ENCODE measurements at places on chromosomes 3 and 15.

GRCh38 chr3:108130701-108131474 lies 40.1 kb upstream of the CD47 start:
- no peak for DNase-seq

GRCh38 chr15:82810061-82810889 lies 847 bp downstream of the WHAMM start:
- DNase-seq = peak; percentile 44

DNA sequence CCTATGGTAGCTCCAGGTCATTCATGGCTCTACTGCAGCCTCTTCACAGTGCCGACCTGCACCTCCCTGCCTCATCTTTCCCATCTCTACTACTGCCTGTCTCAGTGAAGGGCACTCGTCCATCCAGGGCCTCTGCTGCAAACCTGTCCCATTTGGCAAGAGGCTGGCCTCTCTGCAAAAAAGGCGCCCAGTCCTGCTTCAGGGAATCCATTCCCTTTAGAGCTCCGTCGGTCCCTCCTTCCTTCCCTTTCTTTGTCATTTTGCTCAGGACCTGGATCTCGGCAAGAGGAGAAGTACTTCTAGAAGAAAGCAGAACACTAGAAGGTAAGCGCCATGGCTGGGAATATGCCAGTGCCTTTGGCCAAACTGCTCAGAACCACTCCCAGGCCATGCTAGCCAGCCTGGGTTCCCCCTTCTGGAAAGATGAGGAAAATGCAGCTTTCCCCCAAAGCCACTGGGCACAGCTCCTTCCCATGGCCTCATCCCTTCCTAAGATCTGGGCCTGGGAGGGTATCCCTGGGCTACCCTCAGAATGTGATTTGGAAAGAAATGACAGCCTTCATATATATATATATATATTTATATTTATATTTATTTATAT lies 6.4 kb upstream of the ISL2 start:
- no peak for DNase-seq

GRCh38 chr3:160100610-160101009 lies 112.0 kb downstream of the IL12A start:
- no peak for DNase-seq

GRCh38 chr15:76200641-76201105 lies 110.6 kb downstream of the ETFA start:
- no peak for DNase-seq

- DNase-seq = no peak
Observed at GRCh38 chr3:127589600-127590281, 792 bp downstream of the TPRA1 start.

DNA sequence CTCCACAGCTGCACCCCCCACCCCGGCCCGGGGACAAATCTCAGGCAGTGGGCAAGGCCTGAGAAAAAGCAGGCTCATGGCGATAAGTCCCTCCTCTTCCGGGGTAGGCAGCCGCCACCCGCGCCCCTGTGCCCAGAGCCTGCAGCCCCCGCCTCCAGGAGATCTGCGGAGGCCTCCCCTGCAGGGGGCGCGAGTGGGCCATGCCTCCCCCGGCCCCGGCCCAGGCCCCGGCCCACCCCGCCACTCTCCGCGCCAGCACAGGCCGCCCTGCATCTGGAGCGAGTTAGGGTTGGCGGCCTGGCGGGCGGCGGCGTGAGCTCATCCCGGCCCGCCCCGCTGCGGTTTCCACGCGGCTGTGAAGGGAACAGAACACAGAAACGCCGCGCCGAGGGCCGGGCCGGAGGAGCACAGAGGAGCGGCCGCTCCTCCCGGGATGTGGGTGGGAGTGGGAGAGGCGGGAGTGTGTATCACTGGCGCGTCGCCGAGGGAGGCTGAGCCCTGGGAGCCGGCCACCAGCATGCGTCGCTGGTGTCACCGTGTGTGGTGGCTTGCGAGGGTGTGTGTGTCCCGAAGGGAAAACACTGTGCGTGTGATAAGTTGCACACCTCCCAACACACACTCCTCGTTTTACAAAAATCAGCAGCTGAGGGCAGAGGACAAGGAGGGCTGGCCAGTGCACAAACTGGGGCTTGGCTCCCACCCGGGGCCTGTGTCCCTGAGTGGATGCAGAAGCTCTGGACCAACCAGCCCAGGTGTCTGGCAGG lies 17.2 kb downstream of the MYL3 start:
- DNase-seq = peak; percentile 81

GRCh38 chr3:120182613-120183511 lies 88.6 kb upstream of the GSK3B start:
- DNase-seq = peak; percentile 10

- DNase-seq = no peak
Observed at GRCh38 chr3:130963878-130964277, 62.7 kb downstream of the ASTE1 start.

DNA sequence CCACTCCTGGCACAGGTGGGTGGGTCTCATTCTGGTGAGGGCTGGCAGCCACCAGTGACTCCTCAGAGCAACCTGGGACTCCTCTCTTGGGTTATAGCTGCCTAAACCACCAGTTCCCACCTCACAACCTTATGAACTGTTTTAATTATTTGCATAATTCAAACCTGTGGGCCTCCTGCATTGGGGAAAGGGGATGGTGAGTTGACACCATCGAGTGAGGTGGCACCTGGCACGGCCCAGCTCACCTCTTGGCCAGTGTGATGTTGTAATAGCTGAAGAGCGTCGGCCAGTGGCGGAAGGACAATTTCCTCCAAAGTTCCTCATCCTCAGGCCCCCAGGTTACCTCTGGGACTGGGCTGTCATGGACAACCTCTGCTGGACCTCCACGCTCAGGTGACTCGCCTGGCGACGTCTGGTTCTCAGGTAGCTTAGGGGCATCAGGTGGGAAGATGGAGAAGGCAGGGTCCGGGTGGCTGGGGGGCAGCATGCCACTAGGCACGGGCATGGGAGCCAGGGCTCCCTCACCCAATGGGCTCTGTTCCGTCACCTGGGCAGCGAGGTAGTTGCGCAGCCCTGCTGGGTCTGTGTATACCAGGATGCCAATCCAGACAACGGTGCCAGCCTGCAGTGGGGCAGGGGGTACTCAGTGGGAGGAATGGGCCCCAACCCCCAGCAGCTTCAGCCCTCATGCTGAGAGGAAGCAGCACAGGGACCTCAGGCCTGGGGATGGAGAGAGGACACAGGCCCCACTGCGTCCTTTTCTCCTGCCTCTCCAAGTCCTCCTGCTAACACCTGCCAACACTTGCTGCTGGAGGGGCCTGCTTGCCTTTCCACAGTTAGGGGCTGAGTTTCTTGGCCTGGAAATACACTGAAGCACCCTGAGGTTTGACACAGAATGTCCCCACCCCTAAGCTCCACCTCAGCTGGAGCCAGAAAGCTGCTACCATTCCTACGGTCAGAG lies 38.5 kb downstream of the PTPN23 start:
- DNase-seq = no peak

DNA sequence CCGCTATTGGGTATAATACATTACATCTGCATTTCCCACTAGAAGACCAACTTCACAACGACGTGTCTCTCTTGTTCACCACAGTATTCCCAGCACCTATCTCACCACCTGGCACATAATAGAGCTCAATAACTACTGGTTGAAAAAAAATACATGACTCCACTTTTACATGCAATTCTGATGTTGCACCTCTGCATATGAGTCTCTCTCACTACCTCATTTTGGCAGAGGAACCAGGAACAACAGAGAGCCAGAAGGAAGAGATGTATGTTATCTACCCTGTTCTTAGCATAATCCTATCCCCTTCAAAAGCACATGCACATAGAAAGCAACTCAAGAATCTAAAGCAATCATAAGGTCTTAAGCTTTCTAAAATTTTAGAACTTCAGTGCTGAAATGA lies 61.6 kb downstream of the SHQ1 start:
- no peak for DNase-seq

- DNase-seq = no peak
Observed at GRCh38 chr3:120452816-120453215, 2.0 kb upstream of the FSTL1 start.

DNA sequence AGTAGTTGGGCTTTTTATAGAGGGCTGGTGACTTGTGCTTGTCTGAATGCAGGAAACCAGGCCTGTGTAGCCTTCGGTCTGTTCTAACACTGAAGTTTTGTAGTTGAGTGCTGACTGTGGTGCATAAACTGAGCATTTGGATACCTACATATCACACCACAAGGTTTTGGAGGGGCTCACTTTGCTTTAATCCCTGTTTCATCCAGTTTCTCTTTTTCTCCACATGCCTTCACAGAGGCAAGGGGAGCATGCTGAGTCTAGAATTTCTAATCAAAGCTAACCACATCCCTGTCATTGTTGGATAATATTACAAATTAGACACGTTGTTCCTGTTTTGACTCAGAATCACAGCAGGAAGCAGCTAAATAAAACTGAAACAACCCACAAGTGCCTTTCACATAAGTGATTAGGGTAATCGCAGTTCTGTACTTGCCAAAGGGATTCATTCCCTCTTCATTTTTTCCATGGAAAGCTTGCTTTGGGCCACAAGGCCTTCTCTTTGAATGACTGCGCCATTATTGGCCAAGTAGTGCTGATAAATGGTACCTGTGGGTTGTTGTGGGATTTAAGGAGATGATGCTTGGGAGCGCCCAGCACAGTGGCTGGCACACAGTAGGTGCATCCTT lies 48.9 kb downstream of the TGFBR2 start:
- DNase-seq = peak; percentile 69

GRCh38 chr15:96535148-96535547 lies 204.6 kb downstream of the NR2F2 start:
- no peak for DNase-seq

Data from CD4-positive, alpha-beta T cell treated with Interleukin-12 subunit alpha and Interleukin-12 subunit beta, for 1 hour (primary cell).